ENCODE measurements at places on chromosomes 4 and X.

DNA sequence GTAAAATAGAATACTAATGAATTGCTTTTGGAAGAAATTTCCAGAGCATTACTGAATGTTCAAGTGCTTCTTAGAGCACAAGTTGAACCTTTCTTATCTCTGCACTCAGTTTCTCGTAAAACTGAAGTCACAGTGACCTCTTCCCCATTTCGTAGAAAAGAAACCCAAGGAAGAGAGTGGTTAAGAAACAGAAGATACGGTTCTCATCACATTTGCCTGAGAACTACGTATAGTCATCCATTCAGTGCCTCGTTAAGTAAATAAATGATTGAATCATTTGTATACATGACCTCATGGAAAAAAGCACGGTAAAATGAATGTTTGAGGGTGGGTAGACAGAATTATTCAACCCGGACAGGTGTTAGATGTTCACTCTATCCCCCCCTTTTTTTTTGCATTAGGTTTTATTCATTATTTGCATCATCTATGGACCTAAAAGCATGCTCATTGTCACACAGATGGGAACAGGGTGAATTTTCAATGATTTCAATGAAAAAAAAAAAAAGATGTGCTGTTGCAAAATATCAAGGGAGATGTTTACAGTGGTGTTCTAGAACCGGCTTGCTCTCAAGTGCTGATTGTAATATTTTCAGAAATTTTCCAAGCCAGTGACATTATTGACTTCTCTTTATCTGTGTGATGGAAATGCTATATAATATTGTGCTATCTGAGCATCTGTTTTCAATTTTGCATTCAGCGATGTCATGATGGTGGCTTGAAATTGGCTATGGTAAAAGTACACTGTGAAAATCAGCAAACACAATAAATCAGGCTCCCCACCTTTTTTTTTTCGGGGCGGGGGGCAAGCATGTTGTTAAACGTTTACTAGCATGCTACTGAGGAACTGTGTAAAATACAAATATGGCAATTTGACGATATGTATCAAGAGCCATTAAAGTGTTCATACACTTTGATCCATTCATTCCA is 4.3 kb downstream of the RHOH start:
- no peak for DNase-seq

- no peak for DNase-seq
Observed at GRCh38 chr4:72714482-72715279, 145.7 kb upstream of the ADAMTS3 start.

- DNase-seq: no peak
Observed at GRCh38 chr4:165379678-165380064, 863 bp downstream of the CPE start.

- no peak for DNase-seq
Observed at GRCh38 chr4:143402776-143403552, 66.3 kb downstream of the GAB1 start.

DNA sequence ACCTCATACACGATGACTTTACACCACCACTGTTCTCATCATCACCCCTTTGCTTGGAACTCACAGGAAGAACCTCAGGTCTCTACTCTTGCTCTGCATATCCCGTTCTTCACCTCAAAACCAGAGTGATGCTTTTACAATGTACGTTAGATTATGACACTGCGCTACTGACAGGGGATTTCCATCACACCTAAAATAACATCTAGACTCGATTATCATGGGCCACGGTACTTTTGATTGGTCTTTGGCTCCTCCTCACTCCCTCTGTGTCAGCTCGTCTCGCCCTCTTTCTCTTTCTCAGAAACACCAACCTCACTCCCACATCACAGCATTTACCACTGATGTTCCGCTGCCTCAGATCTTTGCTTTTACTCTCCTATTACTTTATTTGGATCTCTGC is 172.4 kb downstream of the TLL1 start:
- no peak for DNase-seq

GRCh38 chrX:134849390-134849789 is 141.4 kb upstream of the SMIM10 start:
- DNase-seq: no peak

GRCh38 chrX:72125331-72126047 is 6.2 kb downstream of the RTL5 start:
- no peak for DNase-seq

DNA sequence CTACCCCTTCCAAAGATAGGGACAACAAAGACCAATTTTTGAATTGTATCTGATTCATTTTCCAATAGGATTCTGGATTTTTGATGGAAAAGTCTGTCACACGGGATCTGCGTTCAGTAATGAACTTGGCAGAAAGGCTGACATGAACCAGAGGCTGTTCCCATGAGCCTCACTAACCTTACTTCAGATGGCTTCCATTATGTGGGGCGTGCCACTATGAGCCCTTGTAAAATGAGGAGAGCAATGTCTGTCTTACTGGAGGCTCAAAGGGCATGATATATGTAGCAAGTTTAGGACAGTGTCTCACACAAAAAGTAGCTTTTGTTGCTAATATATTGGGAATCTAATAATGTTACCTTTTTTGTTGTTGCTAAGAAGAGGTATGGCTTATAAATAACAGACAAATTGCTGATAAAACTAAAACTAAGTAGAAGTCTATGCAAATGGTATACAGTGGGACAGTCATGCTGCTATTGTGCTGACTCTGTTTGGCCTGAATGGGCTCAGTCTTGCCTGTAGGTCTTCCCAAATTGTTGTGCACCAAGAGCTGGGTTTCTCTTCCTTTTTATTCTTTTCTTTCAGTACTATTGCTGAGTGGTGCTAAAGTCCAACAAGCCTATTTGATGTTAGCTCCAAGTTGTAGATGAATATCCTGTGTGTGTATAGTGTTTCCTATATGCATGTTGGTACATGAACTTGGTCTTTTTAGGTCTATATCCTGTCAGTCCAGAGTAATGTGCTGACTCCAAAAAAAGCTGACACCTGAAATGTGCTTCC is 132.1 kb downstream of the SPRY1 start:
- DNase-seq: no peak

- DNase-seq: peak; percentile 73
Observed at GRCh38 chr4:167234316-167234881, at the start of gene SPOCK3. SPOCK3 (minus strand) TSS chr4:167234494.

- DNase-seq: no peak
Observed at GRCh38 chrX:118261151-118261550, 84.8 kb upstream of the WDR44 start.

- DNase-seq: no peak
Observed at GRCh38 chr4:174517502-174518445, 4.5 kb downstream of the HPGD start.

- DNase-seq: no peak
Observed at GRCh38 chr4:38581426-38582106, 82.4 kb upstream of the KLF3 start.

GRCh38 chrX:2325076-2325784 is 175.5 kb downstream of the DHRSX start:
- DNase-seq: peak; percentile 72

- DNase-seq: no peak
Observed at GRCh38 chr4:150680651-150681050, 98.7 kb downstream of the MAB21L2 start.

GRCh38 chr4:3389233-3390215 is 52.2 kb upstream of the HGFAC start:
- DNase-seq: peak; percentile 74

- no peak for DNase-seq
Observed at GRCh38 chr4:128675083-128675482, 134.4 kb upstream of the JADE1 start.

DNA sequence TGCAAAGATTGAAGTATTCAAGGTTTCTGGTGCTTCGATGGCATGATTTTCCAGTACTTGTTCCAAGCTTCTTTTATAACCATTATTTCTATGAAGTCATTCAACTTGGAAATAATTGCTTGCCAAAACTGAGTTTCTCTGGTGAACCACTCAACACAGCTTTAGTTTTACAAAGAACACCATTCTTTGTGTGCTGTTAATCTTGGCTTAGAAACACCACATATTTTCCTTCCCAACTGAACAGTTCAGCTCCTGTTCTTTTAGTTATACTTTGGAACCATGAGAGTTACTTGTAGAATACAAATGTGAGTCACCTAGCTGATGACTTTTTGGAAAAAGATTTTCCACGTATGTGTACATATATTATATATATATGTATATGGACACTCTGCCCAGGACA is 32.7 kb downstream of the TMEM47 start:
- no peak for DNase-seq

DNA sequence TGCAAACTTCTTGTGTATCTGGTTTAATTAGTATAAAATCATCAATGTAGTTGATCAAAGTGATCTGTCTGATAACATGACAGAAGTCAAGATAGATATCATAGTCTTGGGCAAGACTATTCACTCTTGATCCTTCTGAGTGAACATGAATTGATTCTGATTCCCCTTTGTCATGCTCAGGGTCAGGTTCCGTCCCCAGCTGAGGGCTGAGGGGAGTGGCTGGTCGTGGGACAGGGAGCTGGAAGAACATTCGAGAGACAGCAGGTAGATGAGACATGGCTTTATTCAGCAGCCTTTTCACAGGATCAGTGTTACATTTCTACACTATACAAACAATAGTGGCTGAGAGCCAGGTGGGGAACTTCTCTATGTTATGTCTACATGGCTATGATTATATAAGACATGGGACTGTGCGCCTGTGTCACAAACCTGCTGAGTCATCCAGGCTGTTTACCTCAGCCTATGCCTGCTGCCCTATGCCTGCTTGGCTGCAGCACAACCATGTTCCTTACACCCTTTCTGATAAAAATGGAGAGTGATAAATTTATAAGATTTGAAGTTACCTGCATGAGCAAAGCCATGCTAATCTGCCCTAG is 586.9 kb upstream of the NR3C2 start:
- DNase-seq: no peak

GRCh38 chrX:133089411-133089810 is 7.5 kb downstream of the USP26 start:
- DNase-seq: no peak

DNA sequence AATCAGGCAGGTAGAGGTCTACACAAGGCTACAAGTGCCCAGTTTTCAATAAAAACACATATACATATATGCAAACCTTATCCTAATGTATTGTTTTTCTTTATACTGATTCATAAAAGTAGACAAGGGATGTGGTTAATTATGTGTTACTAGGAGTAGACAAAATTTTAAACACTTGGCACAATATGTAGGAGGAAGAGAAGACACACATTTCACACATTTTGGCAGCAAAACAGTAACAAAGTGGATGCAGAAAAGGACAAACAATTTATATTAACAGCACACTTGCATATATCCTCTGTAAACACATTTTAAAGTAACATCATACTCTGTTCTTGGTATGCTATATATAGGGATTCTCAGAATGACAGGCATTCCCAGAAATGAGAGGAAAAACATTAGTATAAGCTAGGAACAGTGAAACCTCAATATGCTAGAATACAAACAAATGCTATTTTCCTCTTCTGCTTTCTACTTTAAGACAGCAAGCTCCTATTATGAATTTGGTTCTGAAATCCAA is 63.8 kb downstream of the GPRIN3 start:
- no peak for DNase-seq

DNA sequence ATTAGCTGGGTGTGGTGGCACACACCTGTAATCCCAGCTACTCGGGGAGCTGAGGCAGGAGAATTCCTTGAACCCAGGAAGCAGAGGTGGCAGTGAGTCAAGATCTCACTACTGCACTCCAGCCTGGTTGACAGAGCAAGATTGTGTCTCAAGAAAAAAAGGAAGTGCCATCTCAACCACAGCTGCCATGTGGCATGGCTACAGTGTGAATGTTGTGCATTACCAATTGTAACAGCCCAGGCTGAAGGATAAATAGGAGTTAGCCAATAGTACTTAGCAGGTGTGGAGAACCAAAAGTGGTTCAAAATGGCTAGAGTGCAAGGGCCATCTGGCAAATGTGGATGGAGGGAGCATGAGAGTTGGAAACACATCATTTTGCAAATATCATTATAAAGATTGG is 28.9 kb downstream of the SLC25A5 start:
- no peak for DNase-seq

DNA sequence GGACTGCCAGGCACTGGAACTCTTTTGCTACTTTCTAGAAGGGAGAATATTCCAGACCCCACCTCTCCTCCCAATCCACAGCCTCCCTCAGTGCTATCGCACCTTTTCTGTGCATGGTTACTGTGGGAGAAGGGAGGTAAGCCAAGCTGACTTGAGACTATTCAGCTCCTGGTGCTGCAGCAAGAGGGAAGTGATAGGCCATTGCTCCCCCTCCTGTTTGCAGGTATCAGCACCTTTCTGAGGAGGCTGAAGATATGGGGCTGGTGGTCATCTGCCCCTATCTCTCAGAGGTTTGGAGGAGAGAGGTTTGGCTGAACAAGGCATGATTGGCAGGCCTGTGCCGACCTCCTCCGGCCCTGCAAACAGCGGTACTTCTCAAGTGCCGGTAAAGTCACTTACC is 103.3 kb upstream of the GATB start:
- DNase-seq: no peak

DNA sequence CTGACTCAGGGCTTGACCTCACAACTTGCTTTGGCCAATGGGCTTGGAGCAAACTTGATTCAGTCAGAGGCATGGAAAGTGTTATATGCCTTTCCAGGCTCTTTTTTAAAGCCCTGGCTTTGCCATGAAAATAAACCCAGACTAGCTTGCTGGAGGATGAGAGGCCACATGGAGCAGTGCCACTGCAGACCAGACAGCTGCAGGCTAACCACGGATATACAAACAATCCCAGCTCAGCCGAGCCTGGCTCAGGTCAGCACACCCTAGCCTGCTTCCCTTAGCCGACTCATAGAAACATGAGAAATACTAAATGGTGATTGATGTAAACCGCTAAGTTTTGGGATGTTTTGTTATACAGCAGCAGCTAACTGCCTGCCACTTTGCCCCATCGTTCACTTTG is 345.1 kb downstream of the ARHGAP10 start:
- no peak for DNase-seq

DNA sequence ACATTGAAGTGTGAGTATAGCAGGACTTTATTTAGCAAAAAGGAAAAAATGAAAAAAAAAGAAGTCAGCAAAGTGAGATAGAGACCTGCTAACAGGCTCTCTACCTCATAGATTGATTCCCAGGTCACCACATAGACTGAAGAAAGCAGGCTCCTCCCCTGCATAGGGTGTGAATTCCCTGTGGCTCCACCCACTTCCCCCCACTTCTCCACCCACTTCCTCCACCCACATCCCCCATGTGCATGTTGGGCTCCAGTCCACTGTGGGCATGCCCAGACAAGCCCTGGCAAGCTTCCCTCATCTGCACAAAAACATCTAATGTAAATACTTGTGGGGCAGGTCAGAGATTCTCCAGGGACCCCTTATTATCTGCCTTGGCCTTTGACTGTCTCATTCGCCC is 97.8 kb downstream of the TMEM47 start:
- no peak for DNase-seq

GRCh38 chr4:7431696-7432530 is 2.8 kb downstream of the PSAPL1 start:
- DNase-seq: no peak

- DNase-seq: peak; percentile 38
Observed at GRCh38 chr4:962231-963208, 10.8 kb downstream of the DGKQ start.

- DNase-seq: no peak
Observed at GRCh38 chr4:175066923-175067627, 148.9 kb downstream of the ADAM29 start.
